ENCODE measurements at places on chromosomes 16 and 17.
A peak's percentile ranks its signal among the peaks of the same experiment; 100 is the strongest.

- no peak for DNase-seq
These were observed 10.6 kb downstream of the MPG start for GRCh38 chr16:88613-89012.

DNA sequence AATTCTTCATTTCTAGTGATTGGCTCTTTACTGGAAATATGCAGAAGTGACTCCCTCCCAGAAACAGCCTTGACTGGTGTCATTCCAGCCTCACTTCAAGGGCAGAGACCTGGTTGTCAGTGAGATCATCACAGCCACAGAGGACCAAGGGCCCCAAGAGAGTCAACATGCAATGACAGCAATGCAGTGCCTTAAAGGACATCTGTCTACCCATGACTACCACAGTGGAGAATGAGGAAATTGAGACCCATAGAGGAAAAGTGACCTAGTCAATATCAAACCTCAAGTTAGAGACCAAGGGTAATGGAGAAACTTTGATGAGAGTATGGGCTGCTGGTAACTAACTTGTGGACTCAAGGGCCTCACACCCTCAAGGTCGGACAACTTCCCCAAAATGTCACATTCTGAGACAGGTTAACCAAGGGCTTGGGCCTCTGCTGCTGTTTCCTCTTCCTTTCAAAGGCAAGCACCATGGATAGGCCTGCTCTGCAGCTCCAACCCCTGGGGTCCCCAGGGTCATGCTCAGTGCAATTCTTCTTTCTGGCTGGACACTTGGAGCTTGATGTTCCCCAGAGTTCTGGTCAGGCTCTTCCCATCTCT lies 11.3 kb downstream of the NOG start:
- DNase-seq: no peak

GRCh38 chr17:82213251-82214011 lies 789 bp upstream of the CCDC57 start:
- DNase-seq: no peak

GRCh38 chr17:13475574-13476223 lies 126.0 kb downstream of the HS3ST3A1 start:
- DNase-seq: no peak

- no peak for DNase-seq
These were observed 426.4 kb downstream of the CA10 start for GRCh38 chr17:51731941-51732722.

- DNase-seq: no peak
These were observed 27.6 kb upstream of the NXPH3 start for GRCh38 chr17:49548051-49548505.

- no peak for DNase-seq
These were observed 2.3 kb downstream of the TGFB1I1 start for GRCh38 chr16:31474173-31474714.

GRCh38 chr17:80843741-80844156 lies 147.9 kb upstream of the CHMP6 start:
- DNase-seq: no peak

- no peak for DNase-seq
These were observed 5.0 kb upstream of the DNASE1L2 start for GRCh38 chr16:2231016-2231931.

DNA sequence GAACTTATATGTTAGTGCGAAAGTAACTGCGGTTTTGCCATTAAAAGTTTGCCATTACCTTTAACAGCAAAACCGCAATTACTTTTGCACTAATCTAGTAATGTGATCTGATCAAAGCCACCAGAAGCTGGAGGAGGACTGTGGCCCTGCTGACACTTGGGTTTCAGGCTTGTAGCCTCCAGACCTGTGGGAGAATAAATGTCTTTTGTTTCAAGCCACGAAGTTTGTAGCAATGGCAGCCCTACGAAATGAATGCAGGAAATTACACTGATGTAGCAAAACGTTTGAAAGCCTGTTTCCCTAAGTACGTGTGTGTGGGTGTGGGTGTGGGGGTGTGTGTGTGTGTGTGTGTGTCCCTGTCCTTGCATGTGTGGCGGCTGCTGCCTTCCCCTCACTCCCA lies 66.6 kb downstream of the WSB1 start:
- no peak for DNase-seq

DNA sequence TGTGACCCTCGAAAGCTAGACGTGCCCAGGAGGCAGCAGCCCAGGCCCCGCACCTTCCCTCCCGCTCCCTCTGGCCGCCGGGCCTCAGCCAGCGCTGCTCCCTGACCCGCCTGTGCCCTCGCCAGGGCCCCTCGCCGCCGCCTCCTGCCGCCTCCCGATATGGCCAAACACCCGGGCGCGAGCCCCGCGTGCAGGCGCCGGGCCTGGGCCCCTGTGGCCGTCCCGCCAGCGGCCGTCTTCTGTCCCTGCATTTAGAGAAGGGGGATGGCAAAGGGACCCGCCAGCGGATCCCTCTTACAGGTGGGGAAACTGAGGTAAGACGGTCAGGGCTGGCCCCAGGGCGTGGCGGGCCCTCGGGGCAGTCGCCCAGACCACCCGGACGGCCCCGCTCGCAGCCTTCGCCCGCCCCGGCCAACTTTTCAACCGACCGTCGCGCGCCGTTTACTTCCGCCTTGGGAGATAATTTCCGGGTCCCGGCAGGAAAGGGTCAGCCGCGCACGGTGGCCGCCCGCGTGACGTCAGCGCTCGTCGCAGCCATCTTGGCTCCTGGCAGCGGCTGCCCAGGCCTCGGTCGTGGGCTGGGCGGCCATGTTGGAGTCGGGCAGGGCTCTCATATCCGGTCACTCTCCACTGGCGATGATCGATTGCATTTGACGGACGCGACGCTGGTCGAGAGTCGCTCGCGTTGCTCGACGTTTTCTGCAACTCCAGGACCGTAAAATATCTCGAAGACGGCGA lies 7.0 kb upstream of the GNG13 start:
- DNase-seq: peak; percentile 94

DNA sequence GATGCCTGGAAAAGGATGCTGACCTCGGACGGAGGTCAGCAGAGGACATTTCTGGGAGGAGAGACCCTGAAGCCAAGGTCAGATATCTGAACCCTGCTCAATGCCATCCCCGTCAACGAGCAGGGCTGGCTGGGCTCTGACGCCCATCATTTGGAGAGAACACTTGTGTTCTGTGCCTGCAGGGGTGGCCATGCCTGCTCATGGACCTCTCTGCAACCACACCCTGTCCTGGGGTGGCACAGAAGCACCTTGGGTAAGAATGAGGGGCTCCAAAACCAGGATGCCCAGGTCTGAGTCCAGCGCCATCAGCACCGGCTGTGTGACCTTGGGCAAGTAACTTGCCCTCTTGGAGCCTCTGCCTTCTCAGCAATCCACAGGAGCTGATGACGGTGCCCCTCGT lies 293.7 kb upstream of the FOXF1 start:
- no peak for DNase-seq

- no peak for DNase-seq
These were observed 311.0 kb upstream of the TNRC6C start for GRCh38 chr17:77647531-77647930.

DNA sequence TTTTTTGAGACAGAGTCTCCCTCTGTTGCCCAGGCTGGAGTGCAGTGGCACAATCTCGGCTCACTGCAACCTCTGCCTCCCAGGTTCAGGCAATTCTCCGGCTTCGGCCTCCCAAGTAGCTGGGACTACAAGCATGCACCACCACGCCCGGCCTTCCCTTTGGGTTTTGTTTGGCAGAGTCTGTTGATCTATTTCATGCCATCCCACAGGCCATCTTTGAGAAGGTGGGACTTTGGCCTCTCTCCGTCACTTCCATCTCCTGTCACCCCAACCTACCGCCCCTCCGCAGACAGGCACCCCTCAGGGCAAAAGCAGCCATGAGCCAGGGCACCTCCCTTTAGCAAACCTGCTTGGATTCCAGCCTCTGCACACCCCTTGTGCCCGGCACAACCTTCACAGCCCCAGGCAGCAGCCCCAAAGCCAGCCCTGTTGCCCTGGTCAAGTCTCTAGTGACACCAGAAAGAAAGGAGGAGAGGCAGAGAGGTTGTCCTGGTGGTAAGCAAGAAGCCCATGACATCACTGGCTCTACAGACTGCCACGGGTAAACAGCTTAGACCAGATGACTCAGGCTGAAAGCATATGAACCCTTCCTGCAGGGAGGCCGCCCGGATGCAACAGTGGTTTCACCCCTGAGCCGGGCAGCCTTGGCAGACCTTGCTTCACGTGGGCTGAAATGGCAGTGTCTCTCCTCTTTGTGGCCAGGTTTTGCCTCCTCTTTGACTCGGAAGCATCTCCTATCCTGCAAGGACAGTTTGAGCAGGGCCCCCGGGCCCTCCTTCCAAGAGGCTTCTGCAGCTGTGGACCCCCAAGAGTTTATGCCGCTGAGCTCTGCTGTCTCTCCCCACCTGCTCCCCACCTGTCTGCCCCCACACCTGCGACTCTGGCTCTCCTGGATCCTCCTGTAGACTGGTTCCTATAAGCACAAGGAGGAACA lies 8.1 kb upstream of the TIMP2 start:
- DNase-seq: no peak

GRCh38 chr16:89392881-89393737 lies 97.3 kb downstream of the ANKRD11 start:
- no peak for DNase-seq

DNA sequence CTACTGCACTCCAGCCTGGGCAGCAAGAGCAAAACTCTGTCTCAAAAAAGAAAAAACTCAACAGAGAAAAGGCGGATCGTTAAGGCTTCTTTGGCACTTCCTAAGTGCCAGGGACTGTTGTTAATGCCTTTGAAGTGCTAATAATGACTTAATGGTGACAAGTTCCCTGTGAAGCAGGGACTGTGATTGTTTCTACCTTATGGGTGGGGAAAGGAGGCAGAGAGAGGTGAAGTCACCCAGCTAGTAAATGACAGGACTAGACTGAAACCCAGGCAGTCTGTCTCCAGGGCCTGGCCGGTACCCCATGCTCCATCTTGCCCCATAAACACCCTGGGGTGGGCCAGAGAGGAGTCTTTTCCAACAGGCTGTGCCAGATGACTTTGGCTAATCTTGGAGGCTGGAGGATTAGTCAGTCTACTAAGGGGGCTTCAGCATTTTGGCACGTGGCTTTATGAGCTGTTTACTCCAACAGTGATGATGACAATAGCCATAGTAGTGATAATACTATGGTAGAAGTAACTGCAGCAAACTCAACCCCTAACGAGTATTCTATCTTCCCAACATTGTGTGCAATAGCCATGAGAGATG lies 26.9 kb downstream of the ABCC1 start:
- no peak for DNase-seq

GRCh38 chr17:35981908-35982330 lies 622 bp upstream of the CCL16 start:
- DNase-seq: no peak

GRCh38 chr17:10557422-10557821 lies 8.0 kb upstream of the MYH2 start:
- no peak for DNase-seq

DNA sequence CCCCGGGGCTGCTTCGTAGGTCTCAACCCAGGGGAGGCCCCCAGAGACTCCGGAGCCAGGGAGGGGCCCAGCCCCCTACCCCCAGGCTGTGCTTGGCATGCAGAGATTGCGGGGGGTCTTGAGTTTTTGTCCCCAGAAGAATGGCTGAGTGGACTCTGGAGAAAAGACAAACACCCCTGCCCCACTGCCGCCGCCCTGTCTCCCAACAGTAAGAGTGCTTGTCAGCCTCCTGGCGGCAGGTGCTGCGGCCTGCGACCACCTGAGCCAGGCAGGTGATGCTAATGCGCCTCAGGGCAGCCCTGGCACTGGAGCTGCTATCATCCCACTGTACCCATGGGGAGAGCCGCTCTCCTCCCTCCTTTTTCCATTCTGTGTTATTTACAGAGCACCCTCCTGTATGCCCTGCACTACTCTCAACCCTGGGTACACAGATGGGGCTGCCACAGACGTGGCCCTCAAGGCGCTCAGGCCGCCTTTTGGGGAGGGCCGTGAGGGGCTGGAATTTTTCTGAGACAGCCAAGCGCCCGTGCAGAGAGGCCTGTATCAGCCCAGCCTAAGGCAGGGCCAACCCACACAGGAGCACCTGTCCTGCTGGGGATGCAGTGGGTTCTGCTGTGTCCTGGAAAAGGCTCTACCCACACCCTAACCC lies 2.6 kb upstream of the IL17C start:
- DNase-seq: no peak

DNA sequence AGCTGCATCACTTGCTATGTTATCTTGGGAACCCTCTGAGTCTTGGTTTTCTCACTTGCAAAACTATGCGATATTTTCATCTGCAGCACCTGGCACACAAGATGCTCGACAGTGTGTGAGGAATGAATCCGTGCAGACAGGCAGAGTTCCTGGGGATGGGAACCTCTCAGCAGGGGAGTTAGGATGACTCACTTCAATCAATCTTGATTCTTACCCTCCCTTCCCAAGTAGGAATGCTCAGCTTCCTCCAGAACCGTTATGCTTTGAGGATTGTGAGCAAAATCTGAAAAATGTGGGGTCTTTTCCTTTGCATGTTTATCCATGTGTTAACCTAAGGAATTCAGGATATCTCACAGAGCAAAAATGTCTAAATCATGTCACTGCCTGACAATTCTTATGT lies 68.9 kb upstream of the HNF1B start:
- DNase-seq: peak; percentile 31

Measured in dorsolateral prefrontal cortex (tissue), 122 donors.